ENCODE measurements at places on chromosomes 1 and 21.

DNA sequence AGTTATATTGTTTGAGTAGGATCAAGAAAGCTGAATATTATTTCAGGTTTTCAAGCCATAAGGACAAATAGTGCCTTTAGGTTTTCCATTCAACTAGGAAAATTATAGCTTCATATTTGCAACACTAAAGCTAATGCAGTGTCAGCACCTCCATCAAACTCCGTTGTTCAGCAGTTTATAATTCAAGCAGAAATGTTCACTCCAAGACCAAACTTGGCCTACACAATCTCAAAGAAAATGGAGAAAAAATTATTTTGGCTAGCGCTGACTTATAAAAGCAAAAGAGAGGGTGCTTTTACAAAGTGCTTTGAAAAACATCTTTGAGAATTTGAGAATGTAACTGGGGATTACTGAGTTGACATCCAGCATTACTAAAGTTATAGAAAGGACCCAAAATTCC, 1.4 kb downstream of the SPAG17 start:
- DNase-seq: no peak

- DNase-seq: no peak
Measured at GRCh38 chr1:94951046-94951445, 24.1 kb upstream of the CNN3 start.

- no peak for DNase-seq
Measured at GRCh38 chr1:67563684-67564083, 121.3 kb upstream of the GADD45A start.

GRCh38 chr1:30888391-30888790, 20.2 kb downstream of the SDC3 start:
- DNase-seq: no peak

- DNase-seq: no peak
Measured at GRCh38 chr1:214330222-214330621, 49.3 kb downstream of the SMYD2 start.

GRCh38 chr1:158933621-158934020, 2.3 kb downstream of the PYHIN1 start:
- peak; percentile 46 for DNase-seq

DNA sequence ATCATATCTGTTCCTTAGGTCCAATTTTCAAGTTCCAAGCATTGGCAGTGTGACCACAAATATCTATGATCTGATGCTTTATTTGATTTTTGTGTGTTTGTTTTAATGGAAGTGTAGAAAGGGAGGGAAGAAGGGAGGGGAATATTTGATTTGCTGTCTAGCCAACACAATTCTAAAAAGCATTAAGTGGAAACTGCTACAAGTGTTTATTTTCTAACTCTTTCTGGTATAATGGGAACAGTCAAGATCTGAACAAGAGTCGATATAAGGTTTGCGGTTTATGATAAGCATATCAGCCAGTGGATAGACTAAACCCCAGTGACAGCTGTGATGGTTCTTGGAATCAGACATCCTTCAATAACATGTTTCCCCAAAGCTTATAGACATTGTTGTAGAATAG, 267.8 kb upstream of the SNX7 start:
- DNase-seq: no peak

- DNase-seq: no peak
Measured at GRCh38 chr1:236951672-236952071, 52.6 kb downstream of the MT1HL1 start.

DNA sequence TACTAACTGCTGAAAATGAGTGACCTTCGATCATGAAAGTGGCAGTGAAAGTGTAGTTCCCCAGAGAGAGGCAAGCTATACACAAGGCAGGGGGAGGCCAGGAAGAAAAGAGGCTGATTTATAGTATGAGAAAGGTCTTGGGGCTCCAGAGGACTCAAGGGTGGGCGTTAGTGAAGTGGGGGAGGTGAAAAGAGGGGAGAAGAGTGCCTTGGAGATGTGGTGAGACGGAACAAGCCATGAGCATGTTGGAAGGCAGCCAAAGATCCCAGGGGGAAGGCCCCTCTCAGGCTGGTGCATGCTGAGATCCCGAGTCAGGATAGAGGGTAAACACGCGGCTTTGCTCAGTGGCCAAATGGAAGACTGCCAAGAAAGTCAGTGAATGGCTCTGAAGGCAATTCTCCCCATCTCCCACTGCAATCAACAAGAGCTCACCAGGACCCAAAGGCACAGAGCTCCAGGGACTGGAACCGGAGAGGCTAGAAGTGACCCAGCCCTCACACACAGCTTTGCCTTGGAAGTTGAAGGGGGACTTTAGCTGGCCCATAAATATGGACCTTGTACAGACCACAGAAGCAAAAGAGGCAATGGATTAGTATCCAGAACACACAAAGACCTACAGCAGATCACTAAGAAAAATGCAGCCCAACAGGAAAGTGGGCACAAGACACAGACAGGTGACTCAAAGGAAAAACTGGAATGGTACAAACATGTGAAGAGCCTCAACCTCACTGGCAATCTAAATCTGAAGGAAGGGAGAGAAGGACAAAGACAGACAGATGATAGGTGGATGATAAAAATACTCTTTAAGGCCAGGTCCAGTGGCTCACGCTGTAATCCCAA, 49.6 kb downstream of the HSF2BP start:
- no peak for DNase-seq

- no peak for DNase-seq
Measured at GRCh38 chr1:206867716-206868115, 2.3 kb downstream of the IL20 start.

DNA sequence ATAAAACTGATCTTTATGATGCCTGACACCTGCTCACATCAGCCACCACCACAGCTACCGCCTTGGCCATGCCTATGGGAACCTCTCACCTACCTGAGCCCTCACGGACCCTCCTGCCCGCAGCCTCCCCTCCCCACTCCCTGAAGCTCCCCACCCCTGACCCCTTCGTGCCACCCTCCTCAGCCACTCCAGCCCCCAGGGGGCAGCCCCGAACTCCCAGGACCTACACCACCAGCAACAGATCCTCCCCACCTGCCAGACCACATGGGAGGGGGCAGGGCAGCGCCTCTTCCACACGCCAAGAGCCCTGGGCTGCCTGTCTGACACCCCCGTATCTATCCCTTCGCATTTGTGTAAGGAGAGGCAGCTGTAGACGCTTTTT, 14.2 kb upstream of the ARHGEF16 start:
- no peak for DNase-seq

GRCh38 chr1:176735201-176735600, 272.2 kb downstream of the PAPPA2 start:
- DNase-seq: no peak

- DNase-seq: no peak
Measured at GRCh38 chr1:42259059-42259738, 75.8 kb downstream of the FOXJ3 start.

GRCh38 chr1:74528123-74528522, 15.7 kb upstream of the LRRC53 start:
- DNase-seq: no peak

- DNase-seq: no peak
Measured at GRCh38 chr1:16903458-16903796, 7.6 kb downstream of the RNU1-2 start.

- DNase-seq: no peak
Measured at GRCh38 chr1:108054396-108054795, 89.4 kb upstream of the VAV3 start.
